Stimulated activated CD8-positive, alpha-beta memory T cell treated with anti-CD3 and anti-CD28 coated beads, Interleukin-7, amount 100 ng/mL, for 1 hour (primary cell): ENCODE measurements at places on chromosomes 6 and 20.

DNA sequence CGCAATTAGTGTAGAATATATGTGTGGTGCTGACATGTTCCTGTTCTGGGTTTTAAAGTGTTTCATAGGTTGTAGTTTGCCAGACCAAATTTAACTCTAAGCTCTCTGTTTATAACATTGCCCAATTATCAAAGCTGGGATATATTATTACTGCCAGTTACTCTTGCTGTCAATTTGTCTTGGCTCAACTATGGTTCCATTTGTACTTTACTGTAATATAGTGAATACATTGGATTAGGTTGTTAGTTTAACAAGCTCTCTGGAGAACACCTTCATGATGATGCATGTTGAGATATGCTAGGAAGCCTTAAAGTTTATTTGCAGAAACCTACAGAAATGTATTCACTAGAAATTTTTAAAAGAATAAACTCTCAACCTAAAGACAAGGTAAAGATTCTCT, 259.6 kb downstream of the ZFAND3 start:
- no peak for DNase-seq

GRCh38 chr6:161365633-161366032, 91.8 kb upstream of the AGPAT4 start:
- no peak for DNase-seq

DNA sequence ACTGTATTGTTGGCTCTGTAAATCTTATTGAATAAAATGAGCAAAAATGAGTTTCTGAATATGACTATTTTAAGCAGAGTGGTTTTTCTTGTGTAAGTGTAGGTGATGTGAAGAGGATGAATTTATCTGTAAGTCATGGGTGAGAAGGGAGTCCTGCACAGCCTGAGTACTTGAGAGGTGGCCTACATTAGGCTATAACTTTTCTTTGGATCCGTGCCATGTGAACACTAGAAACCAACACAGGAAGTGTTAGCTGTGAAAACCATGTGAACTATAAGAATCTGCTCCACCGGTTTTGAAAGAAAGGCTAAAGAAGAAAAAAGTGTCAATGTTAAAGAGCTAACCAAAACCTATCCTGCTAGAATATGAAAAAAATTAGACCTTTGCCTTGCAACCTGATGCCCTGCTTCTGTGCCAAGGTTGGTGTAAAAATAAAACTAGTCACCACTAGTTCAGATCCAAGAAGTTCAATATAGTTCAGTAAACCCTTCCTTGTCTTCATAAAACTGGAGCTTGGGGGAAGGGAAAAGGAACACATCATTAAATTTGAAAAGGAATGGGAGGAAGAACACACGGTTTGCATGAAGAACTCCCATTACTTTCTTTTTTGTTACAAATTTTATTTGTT, 21.3 kb downstream of the PLCB1 start:
- DNase-seq = no peak

- no peak for DNase-seq
Measured at GRCh38 chr6:72218125-72218524, 331.8 kb downstream of the RIMS1 start.

DNA sequence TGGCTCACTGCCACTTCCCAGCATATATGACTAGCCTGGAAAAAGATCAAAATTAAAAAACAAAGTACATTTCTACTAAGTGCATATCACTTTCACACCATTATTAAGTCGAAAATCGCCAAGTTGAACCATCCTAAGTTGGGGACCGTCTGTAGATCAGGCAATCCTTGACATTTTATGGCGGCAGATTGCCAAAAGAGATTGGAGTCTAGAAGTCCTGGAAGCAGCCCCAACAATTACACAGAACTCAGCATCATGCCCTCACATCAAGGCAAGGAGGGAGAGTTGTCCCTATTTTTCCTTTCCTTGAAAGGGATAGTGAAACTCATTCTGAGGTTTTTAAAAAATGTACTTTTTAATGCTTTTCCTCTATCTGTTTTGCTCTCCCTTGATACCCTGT, 30.7 kb downstream of the SLC22A3 start:
- DNase-seq = no peak

DNA sequence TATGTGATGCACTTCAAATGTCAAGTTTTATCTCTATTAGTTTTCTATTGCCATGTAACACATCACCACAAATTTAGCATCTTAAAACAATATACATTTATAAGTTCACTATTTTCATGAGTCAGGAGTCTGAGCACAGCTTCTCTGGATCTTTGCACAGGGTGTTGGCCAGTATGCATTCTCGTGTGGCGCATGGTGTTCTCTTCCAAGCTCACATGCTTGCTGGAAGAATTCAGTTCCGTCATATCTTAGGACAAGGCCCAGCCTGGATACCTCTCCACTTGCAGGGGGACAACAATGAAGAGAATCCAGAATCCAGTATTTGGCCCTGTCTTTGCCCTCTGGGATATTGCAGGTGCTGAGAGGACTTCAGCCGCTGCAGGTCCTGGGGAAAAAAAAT, 51.0 kb upstream of the ECI2 start:
- DNase-seq = no peak

GRCh38 chr20:46774236-46774635, 64.8 kb downstream of the SLC2A10 start:
- no peak for DNase-seq

GRCh38 chr6:39338397-39338796, 15.9 kb upstream of the KCNK16 start:
- no peak for DNase-seq

- DNase-seq = no peak
Measured at GRCh38 chr6:136085370-136086115, 164.6 kb downstream of the MTFR2 start.

DNA sequence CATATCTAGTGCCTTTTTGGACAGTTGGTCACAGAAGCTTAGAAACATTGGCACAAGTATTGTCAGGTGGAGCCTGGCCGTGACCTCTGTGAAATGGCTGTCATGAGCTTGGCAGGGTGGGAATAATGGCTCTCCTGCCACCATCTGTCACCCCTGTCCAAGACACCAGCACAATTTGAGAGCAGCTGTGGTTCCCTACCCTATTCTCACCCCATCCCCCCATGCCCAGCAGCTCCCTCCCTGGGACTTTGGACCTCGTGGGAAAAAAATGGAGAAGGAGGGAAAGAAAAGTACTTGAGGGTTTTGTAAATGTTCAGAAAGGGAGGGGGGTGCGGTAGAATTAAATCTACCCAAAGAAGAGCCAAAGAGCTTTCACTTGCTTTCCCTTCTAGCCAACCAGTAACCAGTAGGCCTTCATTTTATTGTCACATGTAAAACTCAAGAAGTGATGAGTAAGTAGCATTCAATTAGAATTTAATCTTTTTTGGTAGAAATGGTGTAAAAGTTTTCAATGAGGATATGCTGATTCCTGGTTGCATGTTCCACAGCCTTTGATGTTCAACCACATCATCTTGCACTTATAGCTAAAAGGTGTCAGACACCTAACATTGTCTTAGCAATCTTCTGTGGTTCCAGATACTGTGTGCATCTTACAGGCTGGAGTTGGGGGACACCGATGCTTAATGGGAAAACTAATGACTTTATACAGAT, 263.5 kb upstream of the TAB2 start:
- DNase-seq = no peak

GRCh38 chr6:6942091-6942490, 165.7 kb upstream of the RREB1 start:
- DNase-seq = no peak

GRCh38 chr20:44762466-44763140, 16.9 kb downstream of the KCNK15 start:
- no peak for DNase-seq

- DNase-seq = no peak
Measured at GRCh38 chr6:6751619-6752023, 163.1 kb downstream of the LY86 start.

- no peak for DNase-seq
Measured at GRCh38 chr6:7439228-7439627, 49.6 kb downstream of the RIOK1 start.

DNA sequence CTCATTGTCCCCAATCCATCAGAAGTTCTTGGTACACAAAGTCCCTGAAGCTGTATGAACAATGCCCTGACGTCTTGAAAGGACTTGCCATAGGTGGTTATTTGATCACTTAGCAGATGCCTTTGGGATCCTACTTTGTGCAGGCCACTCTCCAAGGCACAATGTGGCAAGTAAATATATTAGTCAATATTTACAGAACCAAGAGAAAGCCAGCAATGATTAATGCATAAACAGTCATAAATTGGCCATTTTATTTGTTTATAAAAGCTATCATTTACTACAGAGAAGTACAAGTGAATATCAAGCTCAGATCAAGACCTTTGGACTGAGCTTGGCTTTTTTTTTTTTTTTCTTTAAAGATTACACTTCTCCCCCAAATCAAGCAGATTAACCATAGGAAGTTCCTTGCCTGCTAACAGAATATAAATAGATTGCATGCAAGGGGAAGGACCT, 161.8 kb downstream of the MTHFD1L start:
- DNase-seq = no peak

- no peak for DNase-seq
Measured at GRCh38 chr6:148973538-148974208, 226.8 kb downstream of the UST start.

DNA sequence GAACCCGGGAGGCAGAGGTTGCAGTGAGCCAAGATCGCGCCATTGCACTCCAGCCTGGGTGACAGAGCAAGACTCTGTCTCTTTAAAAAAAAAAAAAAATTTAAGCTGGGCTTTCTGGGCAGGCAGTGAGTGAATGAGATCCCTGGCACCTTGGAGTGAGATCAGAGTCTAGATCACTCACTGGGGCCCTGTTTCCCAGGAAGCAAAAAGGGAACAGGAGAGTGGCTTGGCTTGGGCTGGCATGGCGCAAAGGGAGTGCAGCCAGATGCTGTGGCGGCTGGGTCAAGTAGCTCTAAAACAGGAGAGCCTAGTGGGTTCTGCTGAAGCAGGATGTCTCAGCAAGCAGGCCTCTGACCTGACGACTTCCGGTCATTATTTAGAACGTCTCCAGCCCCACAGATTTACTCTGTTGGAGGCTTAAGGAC, 10.4 kb downstream of the PLCG1 start:
- no peak for DNase-seq

DNA sequence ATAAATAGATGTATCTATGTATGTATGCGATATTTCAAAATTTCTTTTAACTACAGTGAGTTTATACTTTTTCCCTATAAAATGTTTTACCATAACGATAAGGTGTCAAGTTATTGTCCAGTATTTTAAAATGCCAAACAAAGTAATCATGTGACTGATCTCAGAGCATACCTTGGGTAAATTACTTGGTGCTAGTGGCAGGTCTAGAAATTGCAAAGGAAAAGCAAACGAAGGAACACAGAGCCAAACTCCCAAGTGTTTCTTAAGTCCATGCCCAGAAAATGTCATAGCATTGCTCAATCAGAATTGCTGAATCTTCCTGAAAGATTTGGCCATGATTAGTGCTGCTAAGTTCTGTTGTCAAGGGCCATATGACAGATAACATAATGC, 77.5 kb downstream of the CAP2 start:
- no peak for DNase-seq

DNA sequence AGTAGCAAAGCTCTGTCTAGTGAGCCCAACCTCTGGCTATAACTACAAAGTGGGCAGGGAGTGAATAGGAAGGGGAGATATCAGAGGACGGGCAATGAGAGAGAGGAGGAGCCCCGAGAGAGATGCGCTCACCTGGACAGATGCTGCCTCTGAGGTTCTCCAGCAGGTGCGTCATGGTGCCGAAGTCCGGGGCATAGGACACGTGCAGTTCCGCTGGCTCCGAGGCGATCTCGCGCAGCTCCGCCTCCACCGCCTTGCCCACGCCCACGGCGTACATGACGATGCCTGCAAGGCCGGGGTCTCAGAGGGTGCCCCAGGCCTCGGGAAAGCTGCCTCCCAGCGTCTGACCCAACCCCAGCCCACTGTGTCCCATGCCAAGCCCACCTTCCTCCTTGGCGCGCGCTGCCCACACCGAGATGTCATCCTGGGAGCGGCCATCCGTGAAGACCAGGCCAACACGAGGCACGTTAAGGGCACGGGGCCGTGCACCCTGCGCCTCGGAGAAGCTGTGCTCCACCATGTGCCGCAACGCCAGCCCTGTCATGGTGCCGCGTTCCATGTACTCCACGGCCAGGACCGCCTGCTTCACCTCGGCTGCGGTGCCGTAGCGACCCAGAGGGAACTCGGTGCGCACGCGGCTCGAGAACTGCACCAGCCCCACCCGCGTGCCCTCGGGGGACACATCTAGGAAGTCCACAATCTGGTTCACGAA, 8.7 kb upstream of the RBPJL start:
- DNase-seq = no peak

DNA sequence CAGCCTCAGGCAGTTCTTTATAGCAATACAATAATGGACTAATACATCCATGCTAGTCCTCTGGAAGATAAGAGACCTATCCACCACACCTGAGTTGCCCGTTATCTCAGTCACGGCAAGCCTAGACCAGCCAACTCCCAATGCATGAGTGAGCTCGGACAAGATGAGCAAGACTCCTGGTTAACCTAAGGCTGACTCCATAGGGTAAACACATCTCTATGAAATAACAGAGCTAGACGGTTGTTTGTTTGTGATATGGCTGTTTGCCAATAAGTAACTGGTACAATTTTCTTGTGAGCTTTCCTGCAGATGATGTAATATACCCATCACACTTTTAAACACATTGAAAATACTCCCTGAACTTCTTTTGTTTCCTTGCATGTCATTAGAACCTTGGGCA, 70.6 kb upstream of the PHACTR1 start:
- DNase-seq = no peak

GRCh38 chr6:35728683-35729678, 7.9 kb upstream of the ARMC12 start:
- no peak for DNase-seq

DNA sequence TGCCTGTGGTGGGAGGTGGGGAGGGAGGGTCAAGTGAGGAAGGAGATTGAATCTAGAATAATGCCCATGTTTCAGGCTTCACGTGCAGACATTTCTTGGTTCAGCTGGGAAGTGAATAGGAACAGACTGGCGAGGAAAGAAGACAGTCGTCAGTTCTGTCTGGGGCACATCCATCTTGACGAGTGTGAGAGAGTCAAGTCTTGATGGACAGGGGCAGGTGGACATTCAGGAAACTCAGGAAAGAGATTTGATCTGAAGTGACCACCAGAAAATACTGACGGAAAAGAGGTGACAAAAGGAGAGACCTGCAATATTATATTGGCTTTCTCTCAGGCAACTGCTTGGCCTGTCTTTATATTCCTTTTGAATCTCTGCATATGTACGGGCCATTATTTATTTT, 68.6 kb downstream of the ESR1 start:
- no peak for DNase-seq

DNA sequence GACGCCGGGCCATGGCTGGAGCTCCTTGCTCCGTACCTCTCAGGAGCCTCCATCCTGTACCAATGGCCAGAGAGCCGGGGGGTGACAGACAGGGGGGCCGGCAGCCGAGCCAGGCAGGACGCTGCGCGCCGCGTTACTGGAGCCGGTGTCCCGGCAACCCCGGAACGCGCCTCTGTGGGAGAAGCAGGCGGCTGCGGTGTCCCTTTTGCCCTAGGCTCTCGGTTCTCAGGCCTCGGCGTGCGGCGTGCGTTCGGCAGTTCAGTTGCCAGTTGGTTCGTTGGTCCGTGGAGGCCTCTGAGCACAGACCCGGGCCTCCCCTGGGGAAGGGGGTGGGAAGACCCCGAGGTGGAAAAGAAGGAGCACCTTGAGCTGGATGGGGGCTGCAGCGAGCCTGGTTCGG, at the start of gene SPATS1:
Gene SPATS1 (plus strand): TSS at position 162 of the 400 bp plus-strand sequence. CDS start 446 bp downstream, outside the sequence.
- DNase-seq = no peak
